ENCODE measurements at places on chromosomes 6 and 20.

DNA sequence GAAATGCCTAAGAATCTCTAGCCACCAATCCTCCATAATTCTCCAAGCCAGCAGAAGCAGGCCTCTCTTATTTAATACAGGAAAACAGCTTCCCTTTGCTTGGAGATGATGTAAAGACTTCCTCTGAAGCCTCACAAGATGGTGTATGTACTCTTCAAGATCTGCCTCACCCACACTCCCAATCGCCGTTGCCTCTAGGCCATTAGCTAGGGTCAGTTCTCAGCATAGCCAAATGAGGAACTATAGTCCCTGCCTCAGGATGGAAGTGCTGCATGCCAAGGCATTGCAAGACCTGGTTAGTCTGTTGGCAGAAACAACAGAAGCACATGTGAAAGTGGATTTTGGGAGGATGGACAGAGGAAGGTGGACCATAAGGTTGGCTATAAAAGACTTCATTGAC, 139.1 kb downstream of the SCML4 start:
- no peak for DNase-seq

GRCh38 chr6:159043947-159044346, 844 bp downstream of the TAGAP start:
- no peak for DNase-seq

DNA sequence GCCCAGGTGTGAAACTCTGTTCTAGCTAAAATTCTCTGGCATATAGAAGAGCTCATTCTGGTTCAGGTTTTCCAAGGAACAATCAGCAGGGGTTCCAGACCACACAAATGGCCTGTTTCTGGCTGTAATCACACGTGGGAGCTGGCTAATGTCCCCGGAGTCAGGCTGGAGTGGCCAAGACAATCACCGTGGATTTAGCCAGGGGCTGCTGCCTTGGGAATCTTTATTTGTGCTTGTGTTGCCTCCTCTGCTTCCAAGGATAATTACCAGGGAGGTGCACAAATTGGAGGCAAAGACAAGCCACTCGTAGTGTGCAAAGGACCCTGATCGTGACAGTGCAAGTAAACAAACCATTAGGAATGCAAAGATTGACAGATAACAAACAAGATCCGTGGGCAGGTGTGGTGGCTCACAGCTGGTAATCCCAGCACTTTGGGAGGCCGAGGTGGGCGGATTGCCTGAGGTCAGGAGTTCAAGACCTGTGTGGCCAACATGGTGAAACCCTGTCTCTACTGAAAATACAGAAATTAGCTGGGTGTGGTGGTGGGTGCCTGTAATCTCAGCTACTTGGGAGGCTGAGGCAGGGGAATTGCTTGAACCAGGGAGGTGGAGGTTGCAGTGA, 77.3 kb downstream of the KCNB1 start:
- DNase-seq, result no peak

DNA sequence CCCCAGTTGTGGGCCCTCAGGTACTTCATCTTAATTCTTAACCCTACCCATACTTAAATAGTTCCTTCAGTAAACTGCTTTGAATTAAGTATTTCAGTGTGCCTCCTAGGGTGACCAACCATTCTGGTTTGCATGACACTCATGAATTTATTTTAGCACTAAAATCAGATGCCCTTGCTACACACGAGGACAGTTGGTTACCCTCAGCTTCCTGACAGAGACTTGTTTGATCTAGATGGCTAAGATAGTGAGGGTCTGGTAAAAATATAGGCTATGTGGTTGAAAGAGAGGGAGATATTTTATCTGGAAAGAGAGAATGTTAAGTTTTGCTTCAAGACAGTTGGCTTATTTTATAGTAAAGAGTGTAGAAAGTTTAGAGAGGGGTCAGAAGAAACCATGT, 10.6 kb downstream of the PGK2 start:
- DNase-seq, result no peak

DNA sequence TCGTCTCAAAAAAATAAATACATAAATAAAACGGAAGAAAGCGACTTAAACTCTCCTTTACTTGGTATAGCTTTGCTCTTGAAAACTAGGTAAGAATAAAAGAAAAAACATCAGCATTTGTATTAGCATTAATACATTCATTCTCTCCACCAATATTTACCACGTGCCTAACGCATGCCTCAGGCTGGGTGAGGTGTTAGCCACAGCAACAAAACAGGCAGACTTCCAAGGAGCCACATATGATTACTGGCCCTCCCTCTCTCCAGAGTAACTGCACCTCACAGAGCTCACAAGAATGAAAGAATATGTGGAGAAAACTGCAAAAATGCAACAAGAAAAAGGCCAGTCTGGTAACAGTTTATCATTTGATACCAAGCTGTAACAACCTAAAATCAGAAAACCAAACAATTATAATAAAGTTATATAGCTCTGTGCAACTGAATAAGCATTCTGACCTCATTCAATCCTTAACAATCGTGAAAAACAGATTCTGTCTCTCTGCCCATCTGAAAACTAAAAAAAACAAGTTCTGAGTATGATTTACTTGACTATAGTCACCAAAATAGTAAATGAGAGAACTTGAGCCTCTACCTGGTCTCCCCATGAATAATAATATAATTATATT, 5.2 kb downstream of the NAPB start:
- DNase-seq, result no peak
